Mucosa of gallbladder (tissue), 1 donor: ENCODE measurements at places on chromosomes 3 and 15. TPM values are rescaled to one million over a fixed set of nuclear protein-coding genes. Genes with fewer than 3 reads are reported as not detected.

DNA sequence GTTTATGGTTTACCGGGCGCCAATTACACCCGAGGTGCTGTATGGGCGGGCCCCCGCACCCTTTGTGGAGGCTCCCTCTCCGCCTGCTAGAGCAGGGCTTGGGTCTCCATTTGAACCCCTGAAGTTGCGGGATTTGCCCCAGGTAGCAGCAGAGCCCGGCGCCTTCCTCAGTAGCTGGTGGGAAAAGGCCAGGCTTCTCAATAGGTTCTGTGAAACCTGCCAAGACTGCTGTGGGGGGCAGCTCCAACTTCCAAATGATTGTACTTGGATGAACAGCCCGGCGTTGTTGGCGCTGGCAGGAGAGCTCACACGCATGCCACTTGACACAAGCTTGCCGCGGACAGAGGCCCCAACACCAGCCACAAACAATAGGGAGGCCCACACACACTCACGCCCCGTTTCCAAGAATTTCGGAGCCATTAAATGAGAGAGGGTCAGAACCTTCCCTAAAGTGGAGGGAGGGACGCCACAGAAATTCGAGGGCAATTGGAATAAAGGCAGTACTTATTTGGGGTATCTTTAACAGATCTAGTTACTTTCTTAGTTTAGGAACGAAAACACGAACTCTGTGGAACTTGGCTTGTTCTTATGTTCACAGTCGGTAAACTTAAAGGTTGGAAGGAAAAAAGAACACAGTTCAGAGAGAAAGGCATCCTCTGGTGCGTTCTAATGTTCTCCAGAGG, 1.4 kb downstream of the EPHB3 start:
- DNase-seq: no peak

- no peak for DNase-seq
These were observed 22.7 kb upstream of the ZNF639 start for GRCh38 chr3:179299999-179300613.

- peak; percentile 45 for DNase-seq
These were observed 27.0 kb downstream of the SHQ1 start for GRCh38 chr3:72821161-72821781.

- peak; percentile 57 for DNase-seq
These were observed 78.0 kb upstream of the SLC25A36 start for GRCh38 chr3:140863580-140864009.

ZNF774 gene
- total RNA-seq: 18.4 TPM

VEPH1 gene
- 3.1 TPM for total RNA-seq

- peak; percentile 54 for DNase-seq
These were observed 169.4 kb downstream of the TBC1D2B start for GRCh38 chr15:77907824-77908751.

DNA sequence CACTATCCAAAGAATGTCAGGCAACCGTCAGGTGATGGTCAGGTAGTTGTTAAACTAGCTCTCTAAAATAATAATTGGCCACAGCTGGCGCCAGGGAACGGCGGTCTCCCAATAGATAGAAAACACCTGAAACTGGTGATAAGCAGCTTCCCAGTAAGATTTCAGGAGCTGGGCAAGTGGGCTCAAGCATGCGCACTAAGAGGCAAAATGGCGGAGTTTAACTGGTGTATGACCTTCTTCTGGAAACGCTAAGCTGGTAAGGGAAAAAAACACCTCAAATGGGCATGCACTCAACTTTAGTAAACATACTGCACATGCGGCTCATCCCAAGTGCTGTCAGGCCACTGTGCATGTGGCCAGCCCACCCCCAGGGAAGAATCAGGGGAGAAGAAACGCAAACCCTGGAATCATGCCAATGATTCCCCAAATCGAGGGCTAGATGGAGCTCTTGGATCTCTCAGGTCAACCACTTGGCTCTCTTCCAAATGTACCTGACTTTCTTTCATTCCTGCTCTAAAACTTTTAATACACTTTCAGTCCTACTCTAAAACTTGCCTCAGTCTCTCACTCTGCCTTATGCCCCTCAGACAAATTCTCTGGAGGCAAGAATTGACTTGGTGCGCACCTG, 195.0 kb downstream of the ZNF621 start:
- DNase-seq: peak; percentile 30

FOXL2NB gene
- total RNA-seq: 0.09 TPM

OXSR1 gene
- total RNA-seq: 36.7 TPM

SH2D7 gene
- 2.3 TPM for total RNA-seq

- no peak for DNase-seq
These were observed 453.8 kb upstream of the KCNMB2 start for GRCh38 chr3:178082326-178082906.

DNA sequence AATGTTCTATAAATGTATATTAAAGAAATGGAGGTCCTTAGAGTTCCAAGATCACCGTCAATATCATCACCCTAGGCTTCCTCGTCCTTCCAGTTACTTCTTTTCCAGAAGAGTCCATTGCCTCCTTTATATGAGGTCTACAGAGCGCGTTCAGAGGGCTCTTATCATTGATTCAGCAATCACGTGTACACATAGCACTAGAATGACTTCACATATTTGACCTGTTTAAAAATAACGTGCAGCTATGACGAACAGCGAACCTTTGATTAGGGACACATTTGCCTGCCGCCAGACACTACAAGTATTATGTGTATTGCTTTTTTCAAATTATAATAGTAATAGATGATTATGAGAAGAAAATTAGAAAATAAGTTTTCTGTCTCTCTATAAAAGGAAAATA, 26.0 kb downstream of the IGF1R start:
- peak; percentile 43 for DNase-seq

CLDN1 gene
- total RNA-seq: 38.2 TPM

GRCh38 chr3:12828751-12829150, 12.6 kb downstream of the RPL32 start:
- DNase-seq: no peak

- DNase-seq: no peak
These were observed 389.1 kb upstream of the RARB start for GRCh38 chr3:25038922-25039321.

DNA sequence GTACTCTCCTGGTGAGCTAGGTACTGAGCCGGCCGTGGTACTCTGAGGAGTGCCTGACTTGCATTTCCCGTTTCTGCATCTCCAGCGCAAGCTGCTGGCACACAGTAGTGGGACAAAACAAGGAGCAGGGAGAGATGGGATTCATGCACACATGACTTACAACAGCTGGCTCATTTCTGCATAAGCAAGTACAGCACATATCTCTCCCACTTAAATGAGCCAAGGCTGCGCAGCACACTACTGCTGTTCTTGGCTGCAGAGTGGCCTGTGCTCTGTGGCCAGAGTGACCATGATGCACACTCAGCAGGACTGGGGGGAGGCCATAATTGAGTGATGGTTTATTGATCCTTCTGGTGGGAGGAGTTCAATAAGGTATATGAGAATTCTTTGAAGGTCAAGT, 59.2 kb upstream of the ABHD17C start:
- DNase-seq: peak; percentile 50

TNFAIP8L3 gene
- total RNA-seq: 4.2 TPM

DNA sequence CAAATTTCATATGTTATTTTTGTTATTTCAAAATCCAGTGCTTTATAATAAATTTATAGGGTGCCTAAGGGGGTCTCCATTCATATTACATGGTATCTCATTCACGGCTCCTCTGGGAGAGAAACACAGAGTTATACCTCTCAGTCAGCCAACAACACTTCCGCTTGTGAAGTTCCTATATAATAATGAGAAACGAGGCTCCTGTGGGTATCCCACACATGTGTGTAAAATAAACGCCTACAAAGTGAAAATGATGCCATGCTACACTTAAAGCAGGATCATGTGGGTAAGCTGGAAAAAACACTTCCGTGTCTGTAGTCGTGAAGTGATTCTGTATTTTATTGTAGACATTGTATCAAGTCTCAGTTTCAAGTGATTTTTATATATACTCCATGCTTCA, 218.8 kb upstream of the ICE2 start:
- DNase-seq: no peak

- DNase-seq: peak; percentile 27
These were observed 24.5 kb upstream of the IDH2 start for GRCh38 chr15:90126596-90127435.

GRCh38 chr3:147794596-147794995, 385.4 kb downstream of the ZIC1 start:
- no peak for DNase-seq

DNA sequence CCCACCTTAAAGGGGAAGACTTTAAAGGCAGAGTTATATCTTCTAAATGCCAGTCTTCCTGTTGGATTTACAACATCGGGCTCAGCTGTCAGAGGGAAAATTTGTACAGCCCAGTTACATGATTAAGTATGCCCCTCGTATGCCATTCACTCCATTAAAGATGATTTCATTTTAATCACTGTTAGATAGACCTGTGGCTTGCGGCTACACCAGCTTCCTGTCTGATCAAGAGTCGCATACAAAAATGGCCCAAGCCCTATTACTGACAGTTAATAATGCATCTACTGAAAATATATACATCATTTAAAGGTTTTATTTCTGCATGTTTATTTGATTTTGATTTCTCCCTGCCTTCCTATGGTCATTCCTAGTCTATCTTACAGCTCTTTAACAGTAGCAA, 7.1 kb downstream of the EIF4E3 start:
- no peak for DNase-seq

SLC22A14 gene
- 0.46 TPM for total RNA-seq

IL20RB gene
- 0.66 TPM for total RNA-seq

DNA sequence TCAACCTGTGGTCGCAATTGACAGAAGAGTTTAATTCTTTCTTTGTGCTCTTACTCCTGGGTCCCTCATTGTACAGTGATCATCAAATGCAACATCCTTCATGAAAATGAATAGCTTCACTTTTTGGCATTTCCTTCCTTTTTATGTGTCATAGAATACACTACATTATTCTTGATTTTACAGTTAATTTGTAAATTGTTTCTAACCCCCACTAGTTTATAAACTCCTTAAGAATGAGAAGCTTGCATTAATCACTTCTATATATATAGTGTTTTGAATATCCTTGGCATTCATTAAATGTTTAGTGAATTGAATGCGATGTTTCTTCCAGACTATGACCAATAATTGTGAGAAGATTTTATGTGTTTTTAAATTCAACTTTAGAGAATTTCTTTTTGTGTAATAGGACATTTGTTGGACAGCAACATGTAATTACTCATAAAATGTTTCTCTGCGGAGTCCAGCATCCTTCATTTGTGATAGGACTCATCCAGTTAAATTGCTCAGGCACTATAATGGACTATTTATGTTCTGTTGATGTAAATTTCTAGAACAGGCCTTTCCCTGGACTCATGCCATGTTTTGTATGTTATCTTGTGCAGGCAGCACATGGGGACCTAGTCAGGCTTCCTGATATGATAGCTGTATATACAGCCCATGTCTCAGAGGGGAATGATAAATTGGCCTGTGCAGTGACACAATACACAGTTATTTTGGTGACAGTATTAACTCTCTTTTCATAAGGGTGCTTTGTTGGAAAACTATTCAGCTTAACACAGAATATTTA, 51.3 kb downstream of the MBNL1 start:
- DNase-seq: no peak

SAMD7 gene
- not detected for total RNA-seq

UPK1B gene
- total RNA-seq: 37.1 TPM

PLOD2 gene
- 72.8 TPM for total RNA-seq

DNA sequence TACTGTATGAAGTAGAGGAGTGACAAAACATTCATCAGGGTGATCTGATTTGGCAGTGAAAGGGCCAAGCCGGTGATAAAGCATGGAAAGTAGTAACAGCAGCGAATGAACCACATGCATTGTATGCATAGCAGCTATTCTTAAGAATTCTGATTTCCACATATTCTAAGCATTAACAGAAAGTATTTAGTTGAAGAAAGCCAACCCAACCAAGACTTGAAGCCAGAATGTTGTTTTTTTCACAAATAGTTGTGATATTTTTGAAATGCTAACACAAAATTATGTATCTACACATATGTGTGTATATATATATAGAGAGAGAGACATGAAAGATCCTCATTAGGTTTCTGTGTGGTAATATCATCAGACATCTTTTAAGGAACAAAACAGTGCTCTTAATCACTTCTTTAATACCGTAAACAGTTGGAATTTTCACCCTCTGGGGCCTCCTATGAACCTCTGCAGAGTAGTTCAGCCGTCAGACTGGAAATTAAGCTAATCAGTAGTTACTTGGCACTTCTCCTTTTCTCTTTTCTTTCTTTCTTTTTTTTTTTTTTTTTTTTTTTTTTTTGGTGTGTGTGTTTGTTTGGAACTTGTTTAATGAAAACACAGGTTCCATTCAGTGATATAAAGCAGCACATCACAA, 139.6 kb downstream of the CMSS1 start:
- no peak for DNase-seq

MYEF2 gene
- total RNA-seq: 41.1 TPM

COL8A1 gene
- total RNA-seq: 3.7 TPM

DNA sequence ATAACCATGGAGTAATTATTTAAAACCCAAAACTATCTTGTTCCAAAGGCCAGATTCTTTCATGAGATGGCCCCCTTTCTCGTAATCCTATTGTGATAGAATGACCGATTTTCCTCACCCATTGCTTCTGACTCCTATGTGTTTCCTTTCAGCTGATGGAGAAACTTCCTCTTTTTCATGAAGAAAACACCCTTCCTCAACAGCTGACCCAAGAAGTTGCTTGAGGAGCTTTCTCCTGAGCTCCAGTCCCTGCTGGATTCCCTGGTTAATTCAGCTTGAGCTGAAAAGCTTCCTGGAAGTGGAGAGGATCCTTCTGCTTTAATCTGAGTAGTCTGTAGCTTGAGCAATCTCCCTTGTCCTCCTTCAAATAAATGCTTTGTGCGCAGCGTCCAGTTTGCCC, 75.0 kb downstream of the BFSP2 start:
- no peak for DNase-seq

ATP13A5 gene
- total RNA-seq: 0.86 TPM

DNA sequence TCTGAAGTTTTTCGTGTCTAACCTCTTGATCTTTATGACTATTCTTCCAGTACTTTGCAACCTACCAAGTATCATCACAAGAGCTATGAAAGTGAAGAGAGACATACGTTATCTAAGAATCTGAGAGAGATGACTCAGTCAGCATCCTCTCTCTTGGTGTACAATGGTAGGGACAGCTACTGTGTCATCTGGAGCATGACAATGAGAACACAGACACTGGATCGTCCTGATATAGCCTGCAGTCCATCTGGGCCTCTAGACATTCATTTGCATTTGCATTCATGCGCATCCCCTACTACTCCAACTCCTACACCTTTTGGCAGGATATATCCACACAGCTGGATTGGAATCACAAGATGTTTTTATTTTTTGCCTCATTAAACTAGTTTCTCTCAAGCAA, 115.2 kb downstream of the PEX5L start:
- DNase-seq: no peak
